NCI-H226 (cell line): ENCODE measurements at places on chromosomes 2 and 18.

DNA sequence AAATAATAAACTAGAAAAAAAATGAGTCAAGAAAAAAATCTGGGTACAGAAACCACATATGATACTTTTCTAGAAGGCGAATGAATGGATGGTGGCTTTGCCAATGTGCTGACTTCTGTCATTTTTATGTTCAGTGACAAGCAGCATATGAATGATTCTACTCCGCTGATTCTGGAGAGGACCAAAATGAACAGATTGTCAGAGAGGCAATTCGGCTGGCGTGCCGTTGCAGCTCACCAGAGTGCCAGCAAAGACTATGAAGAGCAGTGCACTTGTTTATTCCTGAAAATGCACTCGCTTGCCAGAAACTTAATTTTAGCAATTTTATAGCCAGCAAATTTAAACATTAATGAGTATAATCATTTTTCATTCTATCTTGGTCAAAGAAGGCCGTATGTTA lies 105.9 kb upstream of the NYAP2 start:
- DNase-seq, result no peak

DNA sequence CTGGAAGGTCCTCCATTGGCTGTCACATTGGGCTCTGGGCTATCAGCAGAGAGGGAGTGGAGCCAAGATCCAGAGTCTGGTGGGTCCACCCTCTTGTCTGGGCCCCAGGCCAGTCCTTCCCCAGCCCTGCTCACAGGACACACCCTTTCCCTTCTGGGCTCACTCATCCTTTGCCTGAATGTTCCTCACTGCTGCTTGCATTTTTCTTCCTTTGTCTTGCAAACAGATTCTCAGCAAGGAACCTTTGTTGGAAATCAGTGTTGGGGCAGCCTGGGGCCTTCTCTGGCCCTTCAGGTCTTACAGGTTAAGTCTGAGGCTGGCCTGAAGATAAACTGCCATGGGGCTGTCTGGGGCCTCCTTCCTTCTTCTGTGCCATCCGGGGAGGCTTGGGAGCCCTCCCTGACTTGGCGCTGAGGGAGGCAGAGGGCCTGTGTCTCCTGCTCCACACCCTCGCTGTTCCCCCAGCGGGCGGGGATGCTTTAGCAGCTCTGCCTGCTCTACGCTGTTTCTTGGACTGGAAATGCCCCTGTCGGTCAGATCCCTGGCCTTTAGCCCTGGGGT lies 11.5 kb upstream of the CELF4 start:
- no peak for DNase-seq

GRCh38 chr2:48829036-48829435 lies 73.5 kb upstream of the LHCGR start:
- no peak for DNase-seq

GRCh38 chr2:196293751-196294515 lies 122.6 kb upstream of the STK17B start:
- peak; percentile 84 for DNase-seq

DNA sequence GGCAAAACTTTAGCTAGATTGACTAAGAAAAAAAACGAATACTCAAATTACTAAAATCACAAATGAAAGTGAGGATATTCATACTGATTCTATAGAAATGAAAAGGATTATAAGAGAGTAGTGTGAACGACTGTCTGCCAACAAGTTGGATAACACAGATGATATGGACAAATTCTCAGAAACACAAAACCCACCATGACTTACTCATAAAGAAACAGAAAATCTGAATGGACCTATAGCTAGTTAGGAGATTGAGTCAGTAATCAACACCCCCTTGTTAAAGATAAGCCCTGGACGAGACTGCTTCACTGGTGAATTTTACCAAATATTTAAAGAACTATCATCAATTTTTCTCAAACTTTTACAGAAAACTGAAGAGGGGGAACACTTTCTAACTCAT lies 108.8 kb upstream of the TMEM200C start:
- DNase-seq, result no peak

- DNase-seq, result no peak
Measured at GRCh38 chr2:101307950-101308431, 510 bp downstream of the RNF149 start.

- no peak for DNase-seq
Measured at GRCh38 chr18:54675076-54675475, 84.0 kb downstream of the DYNAP start.

DNA sequence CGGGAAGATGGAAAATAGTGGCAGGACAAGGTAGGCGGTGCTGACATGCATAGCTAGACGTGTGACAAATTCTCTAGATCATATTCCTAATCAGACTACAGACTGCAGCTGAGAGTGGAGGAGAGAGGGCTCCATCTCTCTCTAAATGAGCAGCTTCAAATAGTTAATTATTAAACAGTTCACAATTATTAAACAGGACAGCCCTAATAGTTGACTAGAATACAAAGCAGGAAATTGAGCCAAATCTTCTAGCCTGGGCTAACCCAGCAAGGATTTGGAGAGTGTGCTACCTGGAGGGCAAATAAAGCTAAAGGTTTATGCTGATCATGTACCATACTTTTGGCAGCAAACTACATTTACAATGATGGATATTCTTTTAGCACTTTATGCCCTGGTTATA lies 54.4 kb upstream of the CWC22 start:
- DNase-seq, result no peak

GRCh38 chr18:71529703-71530303 lies 1014.3 kb downstream of the CBLN2 start:
- peak; percentile 46 for DNase-seq

GRCh38 chr2:217382794-217383193 lies 522.9 kb upstream of the TNP1 start:
- no peak for DNase-seq

DNA sequence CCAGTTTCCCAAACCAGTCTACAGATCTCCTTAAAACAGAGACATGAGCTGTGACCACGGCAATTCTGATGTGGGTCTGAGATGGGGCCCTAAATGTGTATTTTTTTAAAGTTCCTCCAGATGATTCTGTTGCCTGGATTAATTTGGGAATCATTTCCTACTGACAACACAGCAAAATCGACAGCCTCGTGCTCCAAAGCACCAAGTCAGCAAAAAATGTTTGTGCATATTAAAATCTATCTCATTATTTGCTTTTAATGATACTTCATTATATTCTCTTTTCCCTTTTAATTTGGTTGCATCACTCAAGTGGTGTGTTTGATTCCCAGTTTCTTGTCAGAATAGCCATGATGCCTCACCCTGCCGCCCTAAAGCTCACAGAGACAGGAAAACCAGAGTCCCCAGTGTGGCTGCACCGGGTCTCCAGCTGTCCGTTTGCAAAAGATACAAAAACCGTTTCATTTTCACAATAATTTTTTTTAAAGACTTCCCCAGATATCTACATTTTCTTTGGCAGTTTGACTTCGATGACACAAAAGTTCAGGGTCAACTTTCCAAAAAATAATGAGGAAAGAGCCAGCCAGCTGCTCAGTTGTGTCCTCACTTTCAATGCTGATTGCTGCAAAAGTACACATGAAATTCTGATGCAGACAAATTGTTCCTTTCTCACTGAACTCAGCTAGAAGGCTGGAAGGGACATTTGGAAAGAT lies 443.2 kb upstream of the ID2 start:
- DNase-seq, result no peak

DNA sequence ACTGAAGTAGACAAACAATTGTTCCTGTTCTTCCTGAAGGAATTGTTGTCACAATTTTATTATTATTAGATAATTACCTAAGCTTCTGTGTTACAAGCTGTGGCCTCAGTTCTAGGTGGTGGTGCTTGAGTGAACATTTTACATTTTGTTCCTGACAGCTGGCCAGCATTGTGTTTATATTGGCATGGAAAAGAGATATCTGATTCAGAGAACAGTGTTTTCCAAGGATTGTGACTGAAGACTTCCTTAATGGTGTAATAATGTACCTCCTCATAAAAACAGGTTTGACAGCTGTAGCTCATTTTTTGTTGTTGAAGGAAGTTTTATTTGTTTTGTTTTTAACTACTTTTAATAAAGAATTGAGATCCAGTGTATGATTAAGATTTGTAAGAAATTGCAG lies 95.2 kb downstream of the EPB41L5 start:
- DNase-seq, result peak; percentile 62
